ENCODE measurements at places on chromosomes 12 and 14.

DNA sequence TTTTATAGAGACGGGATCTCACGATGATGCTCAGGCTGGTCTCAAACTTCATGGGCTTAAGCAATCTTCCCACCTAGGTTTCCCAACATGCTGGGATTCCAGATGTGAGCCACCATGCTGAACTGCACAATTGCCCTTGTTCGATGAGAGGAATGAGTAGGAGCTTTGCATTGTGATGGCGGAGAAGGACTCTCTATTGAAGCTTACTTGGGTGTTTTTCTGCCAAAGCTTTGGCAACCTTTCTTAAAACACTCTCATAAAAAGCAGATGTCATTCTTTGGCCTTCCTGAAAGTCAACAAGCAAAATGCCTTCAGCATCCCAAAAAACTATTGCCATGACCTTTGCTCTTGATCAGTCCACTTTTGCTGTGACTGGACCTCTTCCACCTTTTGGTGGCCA is 904.8 kb upstream of the TMEM132C start:
- DNase-seq, result no peak

- no peak for DNase-seq
These were observed 217.1 kb upstream of the BTG1 start for GRCh38 chr12:92362785-92363184.

GRCh38 chr14:104383996-104384775 is 195.4 kb upstream of the C14orf180 start:
- no peak for DNase-seq

- DNase-seq, result no peak
These were observed 122.3 kb upstream of the ATF1 start for GRCh38 chr12:50641566-50641965.

- no peak for DNase-seq
These were observed 11.2 kb downstream of the OSBPL8 start for GRCh38 chr12:76548222-76548837.

DNA sequence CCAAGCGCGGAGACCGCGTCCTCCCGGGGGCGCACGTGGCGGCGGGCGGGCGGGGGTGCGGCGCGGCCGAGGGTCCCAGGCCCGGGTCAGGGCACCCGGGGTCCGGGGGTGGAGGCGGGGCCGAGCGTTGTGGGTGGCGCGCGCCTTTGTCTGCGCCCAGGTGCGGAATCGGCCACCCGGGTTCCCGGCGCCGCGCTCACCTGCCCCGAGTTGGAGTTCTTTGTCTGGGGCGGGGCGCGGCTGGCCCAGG is 50.1 kb downstream of the LRCOL1 start:
- DNase-seq, result no peak

DNA sequence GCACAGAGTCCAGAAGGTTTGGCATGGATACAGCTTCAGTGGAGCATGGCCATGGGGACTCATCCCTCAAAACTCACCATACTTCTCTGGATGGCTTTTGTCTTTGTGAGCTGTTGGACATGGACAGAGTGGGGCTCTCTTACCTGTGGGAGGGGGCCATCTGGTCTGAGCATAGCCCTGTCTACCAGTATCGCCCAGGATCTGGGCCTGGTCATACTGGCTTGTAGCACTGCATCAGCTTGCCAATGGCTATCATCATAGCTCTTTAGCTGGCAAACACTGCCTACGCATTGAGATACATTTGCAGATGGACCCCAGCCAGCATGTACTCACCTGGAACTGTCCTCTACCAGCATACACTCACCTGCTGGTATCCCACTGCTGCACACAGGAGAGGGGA is 975.2 kb upstream of the NOVA1 start:
- DNase-seq, result no peak

GRCh38 chr12:86290615-86291014 is 34.4 kb upstream of the MGAT4C start:
- DNase-seq, result no peak

DNA sequence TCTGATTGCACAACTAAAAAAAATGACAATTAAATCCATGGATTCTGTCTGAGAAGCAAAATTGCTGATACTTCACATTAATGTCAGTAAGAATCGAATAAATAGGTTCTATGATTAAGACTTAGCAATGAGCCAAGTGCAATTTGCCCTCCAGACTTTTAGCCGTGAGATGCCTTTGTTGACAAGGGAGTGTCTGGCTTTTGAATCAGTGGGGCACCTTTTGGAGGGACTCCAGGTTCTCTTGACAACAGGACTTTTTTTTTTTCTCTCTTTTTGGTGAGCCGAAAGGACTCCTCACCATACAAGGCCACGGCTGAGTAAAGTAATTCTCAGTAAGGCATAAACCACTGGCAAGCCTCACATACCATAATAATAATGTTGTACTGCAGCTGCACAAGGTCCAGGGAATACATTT is 4.7 kb upstream of the MDM1 start:
- no peak for DNase-seq

GRCh38 chr12:52193532-52193931 is 1.7 kb upstream of the KRT80 start:
- DNase-seq, result no peak

DNA sequence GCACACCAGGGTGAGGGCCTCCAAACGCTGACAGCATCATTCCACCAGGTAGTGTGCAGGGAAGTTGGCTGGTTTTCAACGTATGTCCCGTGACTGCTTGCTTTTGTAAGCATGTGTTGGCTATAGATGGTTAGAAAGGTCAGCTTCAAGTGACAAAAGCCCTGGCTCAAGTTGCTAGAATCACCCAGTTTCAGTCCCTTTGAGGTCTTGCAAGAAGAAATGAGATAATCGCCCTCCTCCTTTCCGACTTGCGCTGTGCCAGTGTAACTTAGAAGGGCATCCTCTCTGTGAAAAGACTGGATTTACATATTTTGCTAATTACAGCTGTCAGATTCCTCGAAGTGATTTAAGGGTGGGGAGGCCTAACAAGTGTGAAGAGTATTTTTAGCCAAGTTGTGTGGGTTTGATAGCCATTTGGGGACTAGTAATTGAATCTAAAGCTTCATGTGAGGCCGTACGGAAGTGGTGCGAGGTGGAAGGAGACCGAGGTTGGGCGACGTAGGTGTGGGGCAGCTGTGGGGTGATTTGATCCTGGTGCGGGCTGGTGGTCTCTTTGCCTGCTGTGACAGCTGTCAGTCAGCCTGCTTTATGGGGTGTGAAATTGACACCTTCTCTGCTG is 94.7 kb downstream of the CHST11 start:
- DNase-seq, result no peak

- no peak for DNase-seq
These were observed 296.6 kb upstream of the PRICKLE1 start for GRCh38 chr12:42886160-42886559.

DNA sequence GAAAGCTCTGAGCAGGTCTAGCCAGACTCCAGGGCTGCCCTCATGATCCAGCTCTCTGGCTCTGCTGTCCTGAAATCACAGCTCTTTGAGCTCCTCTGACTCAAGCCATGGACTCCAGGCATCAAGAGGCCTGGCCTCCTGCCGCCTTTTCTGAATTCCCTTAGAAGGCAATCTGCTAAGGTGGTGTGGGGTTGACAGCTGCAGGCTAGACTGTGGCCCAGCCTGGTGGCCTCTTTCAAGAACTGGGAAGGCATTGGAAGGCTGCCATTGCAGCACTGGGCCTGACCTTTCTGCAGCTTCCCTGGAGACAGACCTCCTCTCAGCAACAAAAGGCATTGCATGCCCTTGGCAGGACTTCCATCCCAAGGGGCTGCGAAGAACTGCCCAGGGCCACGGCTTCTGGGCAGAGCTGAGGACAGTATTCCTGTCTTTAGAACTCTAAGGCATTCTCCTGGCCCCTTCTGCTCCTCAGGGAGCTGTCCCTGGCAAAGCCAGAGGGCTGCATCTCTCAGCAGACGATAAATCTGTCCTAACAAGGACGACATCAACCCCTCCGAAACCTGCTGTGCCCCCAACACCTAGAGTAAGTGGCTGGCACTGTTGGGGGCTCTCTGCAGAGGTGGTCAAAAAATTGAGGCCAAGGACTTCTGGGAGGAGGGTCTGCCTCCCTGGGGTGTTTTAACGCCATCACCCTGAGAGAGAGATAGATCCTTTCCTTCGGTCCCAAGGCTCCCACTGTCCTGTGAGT is 115.6 kb downstream of the RBM19 start:
- DNase-seq, result no peak

DNA sequence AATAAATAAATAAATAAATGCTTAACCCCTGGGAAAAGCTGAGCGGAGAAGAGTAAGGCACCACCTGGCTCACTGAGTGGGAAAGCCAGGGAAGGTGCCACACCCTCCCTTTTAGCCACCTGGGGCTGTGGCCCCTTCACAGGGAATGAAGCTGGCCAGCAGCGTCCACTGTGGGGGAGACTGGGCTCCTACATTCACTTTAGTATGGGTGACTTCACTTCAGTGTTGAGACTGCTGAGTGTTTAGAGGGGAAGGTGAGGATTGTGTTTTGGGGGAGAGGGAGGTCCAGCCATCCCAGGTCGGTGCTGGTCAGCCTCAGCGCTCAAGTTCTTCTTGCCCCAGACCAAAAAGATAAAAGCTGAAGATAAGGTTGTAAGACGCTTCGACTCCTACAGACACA is 1.6 kb downstream of the NAB2 start:
- no peak for DNase-seq

DNA sequence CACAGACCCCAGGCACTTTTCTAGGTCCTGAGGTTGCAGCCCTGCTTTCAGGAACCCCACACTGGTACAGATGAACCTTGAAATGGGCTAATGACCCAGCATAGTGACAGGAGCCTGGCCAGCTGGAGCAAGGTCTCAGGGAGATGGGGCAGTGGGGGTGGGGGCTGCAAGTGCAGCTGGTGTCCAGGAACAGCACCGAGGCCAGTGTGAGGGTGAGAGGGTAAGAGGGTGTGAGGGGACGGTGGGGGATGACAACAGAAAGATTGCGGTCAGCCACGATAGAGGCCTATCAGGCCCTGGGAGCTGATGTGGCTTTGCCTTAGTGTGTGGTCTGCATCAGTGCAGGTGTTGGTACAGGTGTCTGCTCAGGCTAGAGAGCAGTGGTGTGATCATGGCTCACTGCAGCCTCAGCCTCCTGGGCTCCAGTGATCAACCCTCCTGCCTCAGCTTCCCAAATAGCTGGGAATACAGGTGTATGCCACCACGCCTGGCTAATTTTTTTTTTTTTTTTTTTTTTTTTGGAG is 59.7 kb downstream of the EP400 start:
- DNase-seq, result no peak

GRCh38 chr14:75261820-75262219 is 16.8 kb upstream of the FOS start:
- DNase-seq, result no peak

DNA sequence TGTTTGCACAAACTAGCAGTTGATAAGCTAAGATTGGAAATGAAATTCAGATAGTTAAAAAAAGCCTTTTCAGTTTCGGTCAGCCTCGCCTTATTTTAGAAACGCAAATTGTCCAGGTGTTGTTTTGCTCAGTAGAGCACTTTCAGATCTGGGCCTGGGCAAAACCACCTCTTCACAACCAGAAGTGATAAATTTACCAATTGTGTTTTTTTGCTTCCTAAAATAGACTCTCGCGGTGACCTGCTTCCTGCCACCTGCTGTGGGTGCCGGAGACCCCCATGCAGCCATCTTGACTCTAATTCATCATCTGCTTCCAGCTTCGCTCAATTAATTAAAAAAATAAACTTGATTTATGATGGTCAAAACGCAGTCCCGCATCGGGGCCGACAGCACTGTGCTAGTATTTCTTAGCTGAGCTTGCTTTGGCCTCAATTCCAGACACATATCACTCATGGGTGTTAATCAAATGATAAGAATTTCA is 335.6 kb downstream of the TMEM121 start:
- no peak for DNase-seq

DNA sequence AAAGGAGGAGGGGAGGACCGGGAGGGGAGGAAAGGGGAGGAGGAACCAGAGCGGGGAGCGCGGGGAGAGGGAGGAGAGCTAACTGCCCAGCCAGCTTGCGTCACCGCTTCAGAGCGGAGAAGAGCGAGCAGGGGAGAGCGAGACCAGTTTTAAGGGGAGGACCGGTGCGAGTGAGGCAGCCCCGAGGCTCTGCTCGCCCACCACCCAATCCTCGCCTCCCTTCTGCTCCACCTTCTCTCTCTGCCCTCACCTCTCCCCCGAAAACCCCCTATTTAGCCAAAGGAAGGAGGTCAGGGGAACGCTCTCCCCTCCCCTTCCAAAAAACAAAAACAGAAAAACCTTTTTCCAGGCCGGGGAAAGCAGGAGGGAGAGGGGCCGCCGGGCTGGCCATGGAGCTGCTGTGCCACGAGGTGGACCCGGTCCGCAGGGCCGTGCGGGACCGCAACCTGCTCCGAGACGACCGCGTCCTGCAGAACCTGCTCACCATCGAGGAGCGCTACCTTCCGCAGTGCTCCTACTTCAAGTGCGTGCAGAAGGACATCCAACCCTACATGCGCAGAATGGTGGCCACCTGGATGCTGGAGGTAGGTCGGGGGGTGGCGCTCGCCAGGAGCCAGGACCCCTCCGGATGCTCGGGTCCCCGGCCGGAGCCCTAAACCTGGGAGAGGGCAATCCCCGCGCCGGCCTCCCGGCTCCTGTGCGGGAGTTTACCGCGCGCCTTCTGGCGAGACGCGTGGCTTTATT is at the start of gene CCND2:
TSS of gene CCND2 (plus strand) at position 111 of the 744 bp plus-strand sequence. CDS start at position 390, 279 bp downstream.
- peak; percentile 100 for DNase-seq

DNA sequence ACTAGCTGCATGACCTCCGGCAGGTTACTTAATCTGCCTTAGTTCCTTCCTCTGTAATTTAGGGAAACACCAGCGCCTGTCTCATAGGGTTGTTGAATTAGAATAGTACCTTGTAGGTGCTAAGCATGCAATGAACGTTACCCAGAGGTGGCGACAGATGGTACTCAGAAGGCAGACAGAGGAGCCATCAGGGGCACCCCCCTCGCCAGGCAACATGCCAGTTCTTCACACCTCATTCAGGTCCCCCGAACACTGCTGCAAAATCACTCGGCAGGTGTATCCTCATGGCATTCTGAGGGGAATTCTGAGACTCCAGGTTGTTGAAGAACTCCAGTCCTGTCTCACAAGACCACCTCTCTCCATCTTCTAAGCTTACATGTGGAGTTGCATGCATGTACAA is 10.1 kb downstream of the ISM2 start:
- DNase-seq, result no peak

- peak; percentile 2 for DNase-seq
These were observed 1.9 kb downstream of the SLC6A15 start for GRCh38 chr12:84910549-84911241.

DNA sequence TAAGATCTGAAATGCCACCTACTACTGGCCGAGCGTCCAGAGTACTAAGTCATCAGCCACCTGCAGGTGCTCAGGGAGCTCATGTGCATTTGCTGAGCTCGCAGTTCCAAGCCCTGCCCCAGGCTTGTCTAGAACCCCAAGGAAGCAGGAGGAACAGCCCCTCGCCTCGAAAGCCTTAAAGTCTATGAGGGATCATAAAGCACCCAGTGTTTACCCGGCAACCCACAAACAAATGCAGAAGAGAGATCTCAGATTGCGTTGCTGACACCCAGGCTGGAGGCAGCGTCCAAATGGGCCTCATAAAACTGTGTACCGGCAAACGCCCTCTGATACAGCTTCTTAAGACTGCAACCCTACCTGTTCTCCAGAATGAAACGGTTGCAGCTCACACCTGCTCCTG is 6.8 kb downstream of the KDM2B start:
- DNase-seq, result no peak

GRCh38 chr12:2689879-2690278 is 104.9 kb upstream of the FKBP4 start:
- DNase-seq, result no peak

- DNase-seq, result no peak
These were observed 4.3 kb downstream of the OLR1 start for GRCh38 chr12:10167599-10167998.
